Cardiac muscle cell (in vitro differentiated cells and primary cell): ENCODE measurements at places on chromosomes 3 and 15. TPM values are rescaled to one million over a fixed set of nuclear protein-coding genes. Genes with fewer than 3 reads are reported as not detected.

Gene FEZF2
- not detected in 2 replicates for total RNA-seq

Gene THBS1
- 55.2 and 70.2 TPM in 2 replicates for total RNA-seq

Gene TSC22D2
- 12.8 and 25.6 TPM in 2 replicates for total RNA-seq

Gene SERINC4
- 0.21 and 0.71 TPM in 2 replicates for total RNA-seq

Gene GADL1
- 10.8 and 13.5 TPM in 2 replicates for total RNA-seq

Gene TBC1D21
- total RNA-seq: not detected in 2 replicates

Gene ATRIP
- 8.7 and 9.4 TPM in 2 replicates for total RNA-seq

Gene SLC12A1
- 0.04 TPM in 1 of 2 replicates, not detected in the other for total RNA-seq

Gene ASTE1
- total RNA-seq: 2.0 and 2.9 TPM in 2 replicates

Gene ADPRH
- total RNA-seq: 2.7 and 3.6 TPM in 2 replicates

Gene ANKRD63
- 24.4 and 104 TPM in 2 replicates for total RNA-seq

Gene CLRN1
- total RNA-seq: not detected in 2 replicates

Gene SLC30A4
- 3.1 and 3.5 TPM in 2 replicates for total RNA-seq

Gene POLQ
- 3.0 and 7.1 TPM in 2 replicates for total RNA-seq

Gene ANXA2
- 90.2 and 217 TPM in 2 replicates for total RNA-seq

Gene SLCO2A1
- 0.49 and 5.1 TPM in 2 replicates for total RNA-seq

Gene TICRR
- total RNA-seq: 3.8 and 11.0 TPM in 2 replicates

Gene VWA5B2
- 0.11 TPM in 1 of 2 replicates, not detected in the other for total RNA-seq

Gene C15orf62
- total RNA-seq: 1.2 and 1.6 TPM in 2 replicates

Gene CHST14
- total RNA-seq: 18.3 and 24.4 TPM in 2 replicates

Gene LIPH
- 1.1 and 2.3 TPM in 2 replicates for total RNA-seq

Gene FOXB1
- total RNA-seq: not detected in 2 replicates

Gene TMEM158
- total RNA-seq: 0.83 and 2.2 TPM in 2 replicates

Gene ATOSA
- 13.9 and 23.6 TPM in 2 replicates for total RNA-seq

Gene SAMD7
- total RNA-seq: not detected in 2 replicates

Gene CYFIP1
- 36.7 and 38.7 TPM in 2 replicates for total RNA-seq

Gene DGKG
- total RNA-seq: 0.15 and 0.92 TPM in 2 replicates

Gene NOX5
- 0.12 and 0.25 TPM in 2 replicates for total RNA-seq

Gene GALNT15
- 0.18 and 0.39 TPM in 2 replicates for total RNA-seq

Gene C3orf49
- total RNA-seq: not detected in 2 replicates

Gene VGLL3
- 0.04 and 0.06 TPM in 2 replicates for total RNA-seq

Gene SLC6A1
- total RNA-seq: not detected in 2 replicates

Gene SHC4
- total RNA-seq: 1.5 and 3.1 TPM in 2 replicates

Gene CTXN2
- total RNA-seq: not detected in 2 replicates

Gene USP50
- not detected in 2 replicates for total RNA-seq

Gene HOMER2
- total RNA-seq: 52.4 and 54.5 TPM in 2 replicates

Gene LSMEM2
- 26.4 and 29.2 TPM in 2 replicates for total RNA-seq

Gene PDE8A
- total RNA-seq: 18.6 and 26.8 TPM in 2 replicates

Gene TTC21A
- 2.7 and 3.1 TPM in 2 replicates for total RNA-seq

Gene AGBL1
- total RNA-seq: 0.04 and 0.06 TPM in 2 replicates

Gene GOLGA8Q
- 0.07 and 3.9 TPM in 2 replicates for total RNA-seq

Gene CHST13
- 0.67 and 0.89 TPM in 2 replicates for total RNA-seq

Gene ALDH1L1
- 1.3 and 2.6 TPM in 2 replicates for total RNA-seq

Gene HCLS1
- 0.25 and 0.57 TPM in 2 replicates for total RNA-seq

Gene DVL3
- 96.3 and 135 TPM in 2 replicates for total RNA-seq

Gene NGLY1
- total RNA-seq: 43.0 and 43.4 TPM in 2 replicates

Gene CCR1
- 0.07 TPM in 1 of 2 replicates, not detected in the other for total RNA-seq

Gene WWTR1
- 55.0 and 69.1 TPM in 2 replicates for total RNA-seq

Gene CCDC54
- not detected in 2 replicates for total RNA-seq

Gene MPI
- 170 and 285 TPM in 2 replicates for total RNA-seq

Gene PTX3
- total RNA-seq: 1.3 and 1.7 TPM in 2 replicates

Gene PAQR5
- total RNA-seq: 0.25 and 0.39 TPM in 2 replicates

Gene ISL2
- not detected in 2 replicates for total RNA-seq

Gene UPK1B
- total RNA-seq: 1.0 TPM in 1 of 2 replicates, not detected in the other

Gene ENTPD3
- 0.42 and 0.66 TPM in 2 replicates for total RNA-seq

Gene BFSP2
- total RNA-seq: not detected in 2 replicates
